ENCODE measurements at places on chromosomes 11 and 22.

DNA sequence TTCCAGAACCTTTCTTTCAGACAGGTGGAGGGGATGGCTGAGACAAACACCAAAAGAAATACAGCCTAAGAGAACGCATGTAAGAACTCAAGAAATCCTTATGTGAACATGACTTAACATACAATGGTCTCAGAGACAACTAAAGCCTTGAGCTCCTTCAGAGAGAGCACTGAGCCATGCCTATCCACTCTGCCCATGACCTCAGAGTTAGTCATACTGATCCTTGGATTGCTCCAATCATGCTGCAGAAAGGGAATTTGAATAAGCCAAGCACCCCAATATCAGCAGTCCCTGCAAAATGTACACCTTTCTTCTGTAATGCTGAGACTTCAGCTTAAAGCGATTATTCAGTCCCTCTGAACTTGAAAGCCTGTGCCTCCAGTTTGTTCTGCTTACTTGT, 43.2 kb upstream of the CHKA start:
- DNase-seq, result no peak

DNA sequence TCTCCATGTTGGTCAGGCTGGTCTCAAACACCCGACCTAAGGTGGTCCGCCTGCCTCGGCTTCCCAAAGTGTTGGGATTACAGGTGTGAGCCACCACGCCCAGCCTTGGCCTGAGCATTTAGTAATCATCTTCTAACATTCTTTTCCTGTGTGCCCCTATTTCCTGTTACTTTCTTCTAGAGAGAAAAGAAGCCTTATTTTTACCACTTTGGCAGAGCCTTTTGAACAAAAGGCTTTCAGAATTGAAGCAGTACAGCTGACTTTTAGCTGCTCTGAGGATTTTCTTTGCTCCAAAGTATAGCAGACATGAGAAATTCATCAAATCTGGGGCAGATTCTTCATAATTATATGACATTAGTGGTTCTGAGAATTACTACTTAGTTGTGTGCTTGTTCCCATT, 13.4 kb downstream of the MORC2 start:
- no peak for DNase-seq

DNA sequence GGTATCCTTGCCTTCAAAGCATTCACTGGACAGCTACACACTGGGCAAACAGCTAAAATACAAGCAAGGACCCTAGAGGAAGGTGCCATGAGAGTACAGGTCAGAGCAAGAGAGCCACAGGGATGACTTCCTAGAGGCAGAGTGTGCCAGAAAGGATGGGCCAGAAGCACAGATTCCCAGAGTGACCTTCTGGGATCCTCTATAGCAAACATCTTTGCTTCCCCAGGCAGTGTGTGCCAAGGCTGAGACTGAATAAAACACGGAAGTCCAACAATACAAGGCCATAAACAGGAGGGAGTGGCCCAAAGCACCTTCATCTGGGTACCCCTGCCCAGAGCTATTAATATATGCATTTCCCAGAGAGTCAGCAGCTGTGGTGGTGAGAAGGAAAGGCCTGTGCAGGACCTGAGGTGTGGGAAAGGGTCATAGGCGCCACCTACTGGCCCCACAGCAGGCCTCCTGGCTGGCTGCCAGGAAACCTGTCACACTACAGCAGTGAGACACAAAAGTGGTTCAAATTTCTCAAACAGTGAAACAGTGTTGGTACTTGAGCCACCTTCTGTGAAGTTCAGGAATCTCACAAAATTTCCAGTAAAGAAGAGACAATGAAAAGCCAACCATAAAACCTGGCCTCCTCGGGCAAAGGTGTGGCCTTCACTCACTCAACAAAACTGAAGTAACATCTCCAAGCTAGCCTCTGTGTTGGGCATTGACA, 20.3 kb downstream of the CLPB start:
- no peak for DNase-seq

DNA sequence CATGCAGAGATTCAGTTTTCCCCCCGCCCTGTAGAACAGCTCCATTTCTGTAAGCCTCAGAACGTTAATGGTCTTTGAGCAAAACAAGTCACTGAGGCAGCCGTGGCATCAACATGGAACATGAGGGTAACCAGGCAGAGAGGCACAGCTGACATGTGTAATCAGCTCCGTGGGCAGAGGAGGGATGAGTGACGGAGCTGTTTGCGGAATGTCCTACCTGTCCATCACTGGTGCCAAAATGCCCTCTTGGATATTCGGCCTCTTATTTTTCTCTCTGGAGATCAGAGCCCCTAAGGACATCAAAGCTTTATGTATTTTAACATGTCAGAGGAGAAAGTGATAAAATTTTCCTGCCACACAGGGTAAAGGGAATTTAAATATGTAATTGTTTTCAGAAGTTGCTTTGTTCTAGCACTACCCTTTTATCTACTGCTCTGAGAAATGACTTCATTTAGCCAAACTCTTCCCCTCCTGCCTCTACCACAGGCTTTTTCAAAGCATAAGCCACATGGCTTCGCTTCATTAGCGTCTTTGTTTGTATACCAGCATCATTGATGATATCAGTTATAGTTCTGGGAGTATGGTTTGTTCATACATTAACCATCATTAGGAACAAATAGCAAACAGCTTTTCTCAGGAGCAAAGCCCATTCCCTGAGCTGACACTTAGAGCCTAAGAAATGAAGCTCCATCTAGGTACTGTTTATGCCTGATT, 32.9 kb downstream of the C11orf71 start:
- DNase-seq, result no peak

GRCh38 chr11:134862105-134862502, 450.1 kb upstream of the B3GAT1 start:
- no peak for DNase-seq

- peak; percentile 15 for DNase-seq
Measured at GRCh38 chr22:36156515-36157419, 3.8 kb downstream of the APOL3 start.

DNA sequence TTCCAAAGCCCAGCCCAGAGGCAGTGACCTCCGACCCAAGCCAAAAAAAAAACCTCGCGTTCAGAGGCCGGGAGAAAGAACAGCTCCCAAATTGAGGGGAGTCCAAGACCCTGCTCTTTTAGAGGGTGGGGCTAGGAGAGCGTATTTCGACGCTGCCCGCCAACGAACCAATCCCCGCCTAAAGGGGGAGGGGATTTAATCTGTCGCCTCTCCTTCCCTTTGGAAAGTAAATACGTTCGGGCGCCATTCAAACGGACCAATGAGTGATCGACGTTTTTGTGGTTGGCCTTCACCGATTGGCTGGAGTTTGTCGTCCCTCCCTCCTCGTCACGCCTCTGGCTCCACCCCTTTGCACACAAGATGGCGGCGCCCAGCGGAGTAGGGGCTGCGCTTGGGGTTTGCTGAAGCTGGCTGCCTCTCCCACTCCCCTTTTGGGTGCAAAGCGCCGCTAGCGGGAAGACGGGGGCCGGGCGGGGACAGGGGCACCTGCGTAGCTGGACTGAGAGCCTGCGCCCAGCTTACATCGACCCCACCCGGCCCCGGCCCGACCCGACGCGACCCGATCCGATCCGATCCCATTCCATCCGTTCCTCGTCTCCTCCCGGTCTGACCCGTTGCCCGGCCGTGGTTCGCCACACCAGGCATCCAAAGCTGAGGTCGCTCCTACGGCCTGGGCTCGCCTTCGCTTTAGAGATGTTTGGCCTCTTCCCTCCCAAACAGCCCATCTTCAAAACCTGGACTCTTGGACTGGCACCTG, at the start of gene RNF26:
Gene RNF26 (plus strand): TSS at position 354 of the 757 bp plus-strand sequence. CDS start 596 bp downstream, outside the sequence.
- DNase-seq, result peak; percentile 85

DNA sequence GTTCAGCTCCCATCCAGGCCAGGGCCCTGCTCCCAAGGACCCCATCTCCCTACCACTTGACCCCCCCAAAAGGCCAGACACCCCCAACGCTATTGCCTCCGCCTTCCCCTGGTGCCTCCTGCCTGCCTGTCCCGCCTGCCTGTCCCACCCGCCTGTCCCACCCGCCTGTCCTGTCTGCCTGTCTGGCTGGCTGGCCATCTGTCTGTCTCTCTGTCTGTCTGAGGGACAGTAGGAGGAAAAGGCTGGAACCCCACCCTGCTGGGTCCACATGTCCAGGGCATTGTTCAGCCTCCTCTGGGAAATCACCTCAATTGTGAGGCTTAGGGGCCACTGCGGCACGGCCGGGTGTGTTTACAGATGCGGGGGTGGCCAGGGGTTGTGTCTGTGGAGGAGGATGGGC, 25.3 kb upstream of the CBX7 start:
- no peak for DNase-seq

- DNase-seq, result no peak
Measured at GRCh38 chr11:15764948-15765347, 591.4 kb downstream of the SOX6 start.

GRCh38 chr11:92784331-92784730, 185.1 kb upstream of the MTNR1B start:
- DNase-seq, result no peak

DNA sequence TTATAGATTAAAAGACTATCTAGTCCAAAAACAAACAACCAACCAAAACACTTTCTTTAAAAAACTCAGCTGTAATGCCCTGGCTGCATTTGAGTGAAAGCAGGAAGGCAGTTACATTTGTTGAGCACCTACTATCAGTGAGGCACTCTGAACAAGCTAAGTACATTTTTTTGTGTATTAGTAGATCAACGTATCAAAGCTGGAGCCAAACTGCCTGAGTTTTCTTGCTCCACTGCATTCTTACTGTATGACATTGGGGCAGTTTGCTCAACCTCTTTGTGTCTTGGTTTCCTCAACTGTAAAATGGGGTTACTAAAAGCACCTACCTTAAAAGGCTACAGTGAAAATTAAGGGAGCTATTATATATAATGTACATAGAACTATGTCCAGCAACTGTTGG, 22.0 kb downstream of the COA4 start:
- DNase-seq, result no peak

GRCh38 chr11:27926981-27927481, 180.9 kb downstream of the KIF18A start:
- DNase-seq, result peak; percentile 53

DNA sequence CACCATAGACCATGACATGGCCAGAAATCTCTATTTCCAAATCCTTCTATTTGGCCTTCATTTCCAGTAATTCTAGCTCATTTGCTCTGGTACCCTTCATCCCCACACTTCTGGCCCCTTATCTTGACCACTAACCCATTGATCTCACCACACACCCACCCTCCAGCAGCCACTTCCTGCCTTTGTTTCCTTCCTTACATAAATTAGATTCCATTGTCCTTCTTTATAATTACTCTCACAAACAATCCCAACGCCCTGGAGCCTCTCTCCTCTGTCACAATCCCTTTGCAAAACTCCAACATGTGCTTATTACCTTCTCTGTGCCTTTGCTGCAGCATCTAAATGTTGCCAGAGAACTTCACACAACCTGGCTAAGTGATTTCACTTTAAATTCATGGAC, 14.8 kb downstream of the APLNR start:
- no peak for DNase-seq

DNA sequence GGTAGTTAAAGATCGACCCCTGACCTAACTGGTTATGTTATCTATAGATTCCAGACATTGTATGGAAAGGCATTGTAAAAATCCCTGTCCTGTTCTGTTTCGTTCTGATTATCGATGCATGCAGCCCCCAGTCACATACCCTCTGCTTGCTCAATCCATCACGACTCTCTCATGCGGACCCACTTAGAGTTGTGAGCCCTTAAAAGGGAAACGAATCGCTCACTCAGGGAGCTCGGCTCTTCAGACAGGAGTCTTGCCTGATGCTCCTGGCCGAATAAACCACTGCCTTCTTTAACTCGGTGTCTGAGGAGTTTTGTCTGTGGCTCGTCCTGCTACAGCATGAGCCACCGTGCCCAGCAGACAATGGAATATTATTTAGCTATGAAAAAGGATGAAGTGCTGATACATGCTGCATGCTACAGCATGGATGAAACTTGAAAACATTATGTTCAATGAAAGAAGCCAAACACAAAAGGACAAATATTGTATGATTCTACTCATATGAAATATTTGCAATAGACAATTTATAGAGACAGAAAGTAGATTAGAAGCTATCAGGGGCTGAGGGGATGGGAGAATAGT, 12.0 kb upstream of the LGALS2 start:
- DNase-seq, result no peak

- DNase-seq, result no peak
Measured at GRCh38 chr11:91194546-91194945, 971.7 kb upstream of the CHORDC1 start.

DNA sequence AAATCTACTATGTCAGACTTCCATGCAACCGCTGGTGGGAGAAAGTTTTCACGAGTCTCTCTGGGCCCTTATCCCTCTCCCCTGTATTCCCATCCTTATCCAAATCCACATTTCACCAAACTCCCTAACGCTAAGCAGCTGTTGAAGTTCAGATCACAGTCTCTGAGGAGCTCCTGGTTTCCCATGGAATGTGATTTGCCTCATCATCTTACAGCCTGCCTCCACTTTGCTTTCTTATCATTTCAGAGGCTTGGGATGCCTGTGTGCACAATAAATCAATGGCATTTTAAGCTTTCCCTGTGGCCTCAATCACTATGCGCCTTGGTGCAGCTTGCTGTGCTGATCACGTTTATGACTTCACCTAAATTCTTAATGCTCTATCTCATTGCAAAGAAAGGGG, 352.4 kb upstream of the FAT3 start:
- DNase-seq, result no peak

DNA sequence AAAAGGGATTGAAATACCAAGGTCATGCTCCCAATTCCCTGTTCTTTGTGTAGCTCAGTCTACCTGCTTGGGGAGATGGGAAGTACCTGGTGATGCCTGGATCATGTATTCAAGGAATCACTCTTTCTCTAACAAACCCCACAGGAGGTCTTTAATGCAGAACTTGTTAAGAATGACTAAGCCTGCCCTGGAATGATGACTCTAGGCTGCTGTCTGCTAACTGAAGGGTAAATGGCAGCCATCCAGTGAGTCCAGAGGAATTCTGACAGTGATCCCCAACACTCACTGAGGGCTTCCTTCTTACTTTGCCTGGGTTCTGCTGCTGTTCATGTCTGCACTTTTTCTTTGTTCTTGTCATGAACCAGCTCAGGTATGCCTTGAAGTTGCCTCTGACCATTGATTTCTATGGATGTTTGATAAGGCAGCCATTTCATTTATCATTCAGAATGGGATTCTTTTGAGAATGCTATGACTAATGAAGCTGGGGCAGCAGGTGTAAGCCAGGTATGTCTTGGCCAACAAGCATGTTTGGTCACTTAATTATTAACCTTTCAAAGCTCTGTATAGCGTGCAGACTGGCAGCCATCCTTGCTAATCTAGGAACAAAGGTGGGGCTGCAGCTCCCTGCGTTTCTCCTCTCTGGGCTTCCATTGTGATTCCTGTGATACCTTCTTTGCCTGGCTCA, 11.4 kb downstream of the PRSS23 start:
- no peak for DNase-seq

DNA sequence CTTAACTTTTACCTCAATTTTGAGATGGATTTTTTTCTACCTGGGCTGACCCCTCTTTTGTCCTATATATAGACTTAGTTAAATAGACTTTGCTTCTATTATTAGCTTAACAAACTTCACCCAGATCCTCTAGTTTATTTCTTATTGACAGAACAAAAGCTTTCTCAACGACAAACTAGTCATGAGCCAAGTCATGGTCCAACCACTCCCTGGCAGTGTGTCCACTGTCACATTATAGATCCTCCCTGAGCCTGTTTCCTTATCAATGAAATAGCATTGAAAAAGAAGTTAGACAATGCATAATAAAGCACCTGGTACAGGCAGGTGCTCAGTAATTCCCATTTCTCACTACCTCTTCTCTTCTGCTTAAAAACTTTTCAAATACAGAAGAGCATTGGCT, 155.1 kb downstream of the SPON1 start:
- DNase-seq, result no peak
